ENCODE measurements at places on chromosomes 11 and 22.

DNA sequence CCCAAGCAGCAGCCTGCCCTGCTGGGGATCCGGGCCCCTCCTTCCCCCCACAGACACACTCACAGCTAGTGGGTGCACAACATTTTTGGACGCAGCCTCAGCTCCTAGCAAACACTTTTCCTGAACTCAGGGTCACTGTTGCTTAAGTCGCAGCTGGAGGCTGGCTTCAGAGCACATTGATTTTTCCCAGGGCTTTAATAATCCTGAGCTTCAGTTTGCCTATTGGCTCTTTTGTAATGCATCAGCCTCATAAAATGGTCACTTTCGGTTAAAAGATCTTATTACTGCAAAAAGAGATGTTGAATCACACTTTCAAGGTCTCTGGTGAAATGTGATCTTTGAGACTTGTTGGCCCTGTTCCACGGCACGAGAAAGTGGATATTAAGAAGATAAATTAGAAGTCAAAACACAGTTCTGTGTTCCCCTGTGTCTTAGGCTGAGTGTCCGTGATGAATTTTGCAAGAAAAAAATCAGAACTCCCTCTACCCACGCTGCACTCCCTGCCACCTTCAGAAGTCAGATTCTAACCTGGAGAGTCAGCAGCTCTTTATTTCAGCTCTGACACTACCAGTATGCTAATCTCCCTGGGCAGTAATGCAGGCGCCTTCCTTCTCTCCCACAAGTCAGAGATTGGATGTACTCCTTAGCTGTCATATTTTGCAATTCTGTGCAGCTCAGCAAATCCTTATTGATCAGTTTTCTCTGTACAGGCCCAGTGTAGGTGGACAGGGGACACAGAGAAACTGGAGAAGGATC is 158.2 kb upstream of the E2F8 start:
- no peak for DNase-seq

DNA sequence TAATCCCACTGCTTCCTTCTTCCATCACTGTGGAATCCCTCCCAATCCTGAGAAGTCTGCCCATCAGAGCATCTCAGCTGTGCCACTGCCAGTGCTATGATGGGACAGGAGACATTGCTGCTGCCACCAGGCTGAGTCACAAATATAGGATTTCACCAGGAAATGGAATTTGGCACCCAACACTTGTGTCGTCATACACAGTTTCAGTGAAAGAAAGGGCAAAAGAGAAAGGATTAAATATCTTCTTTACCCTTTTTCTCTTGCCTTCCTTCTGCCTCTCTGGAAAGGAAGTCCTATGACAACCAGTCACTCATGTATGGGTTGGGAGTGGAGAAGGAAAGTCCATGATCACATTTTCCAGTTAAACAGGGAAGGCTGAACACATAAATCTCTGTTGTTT is 133.4 kb downstream of the SPON1 start:
- no peak for DNase-seq

DNA sequence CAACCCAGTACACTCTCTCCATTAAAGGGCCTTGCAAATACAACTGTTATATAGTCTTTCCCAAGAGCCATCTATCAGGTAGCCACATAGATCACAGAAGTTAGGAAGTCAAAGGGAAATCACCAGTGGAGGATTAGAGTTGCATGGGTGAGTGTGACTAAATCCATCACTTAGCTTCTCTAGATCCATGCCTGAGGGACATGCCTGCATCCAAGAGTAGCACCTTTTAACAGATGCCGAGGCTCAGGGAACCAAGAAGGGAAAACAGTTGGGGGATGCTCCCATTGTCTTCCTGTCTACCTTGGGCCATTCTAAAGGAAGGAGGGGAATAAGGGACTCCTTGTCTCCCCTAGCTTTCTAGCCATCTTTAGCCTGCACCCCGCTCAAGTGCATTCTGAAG is 77.9 kb downstream of the XRRA1 start:
- no peak for DNase-seq

DNA sequence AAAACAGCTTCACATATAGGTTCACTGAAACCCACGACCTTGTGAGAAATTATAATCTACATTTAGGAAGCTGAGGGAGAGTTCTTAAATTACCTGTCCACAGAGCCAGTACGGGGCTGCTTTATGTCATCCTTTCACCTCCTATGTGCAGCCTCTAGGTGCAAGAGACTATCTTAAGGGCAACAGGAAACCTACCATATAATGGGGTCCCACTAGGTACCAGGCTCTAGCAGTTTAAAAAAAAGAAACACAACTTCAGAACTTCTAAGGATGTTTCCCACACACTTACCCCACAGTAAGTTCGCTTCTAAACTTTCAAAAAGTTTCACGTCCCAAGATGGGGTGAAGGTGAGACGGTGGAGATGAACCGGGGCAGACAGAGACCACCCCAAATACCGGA is 573 bp downstream of the STK33 start:
- DNase-seq: no peak

- DNase-seq: no peak
These were observed 2.9 kb downstream of the MYO7A start for GRCh38 chr11:77130763-77131513.

GRCh38 chr22:23752090-23752691 is 1.3 kb upstream of the ZNF70 start:
- no peak for DNase-seq

- no peak for DNase-seq
These were observed 90.4 kb downstream of the CWC15 start for GRCh38 chr11:94882931-94883330.

- no peak for DNase-seq
These were observed 13.7 kb downstream of the MFNG start for GRCh38 chr22:37472418-37473006.

GRCh38 chr11:110857892-110858546 is 145.8 kb upstream of the ARHGAP20 start:
- DNase-seq: no peak

DNA sequence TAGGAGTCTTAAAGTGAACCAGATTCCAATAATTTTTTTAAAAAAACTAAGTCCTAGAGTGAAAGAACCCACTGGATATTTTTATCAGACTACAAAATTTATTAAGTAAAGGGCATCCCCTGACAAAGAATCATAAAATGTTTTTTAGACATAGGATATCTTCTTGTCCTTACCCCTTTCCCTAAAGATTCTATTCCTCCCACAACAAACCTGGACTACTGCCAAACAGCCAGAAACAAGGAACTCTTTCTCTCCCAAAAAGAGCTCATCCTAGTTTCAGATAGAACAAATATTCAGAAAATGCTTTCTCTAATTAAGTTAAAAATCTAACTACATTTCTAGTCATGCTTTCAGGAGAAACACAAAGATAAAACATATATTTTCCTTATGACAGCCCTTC is 327.1 kb downstream of the FAM181B start:
- no peak for DNase-seq

- no peak for DNase-seq
These were observed 141.3 kb upstream of the DDI1 start for GRCh38 chr11:103895106-103895505.

- no peak for DNase-seq
These were observed 1.0 kb upstream of the ATG2A start for GRCh38 chr11:64918017-64918416.

DNA sequence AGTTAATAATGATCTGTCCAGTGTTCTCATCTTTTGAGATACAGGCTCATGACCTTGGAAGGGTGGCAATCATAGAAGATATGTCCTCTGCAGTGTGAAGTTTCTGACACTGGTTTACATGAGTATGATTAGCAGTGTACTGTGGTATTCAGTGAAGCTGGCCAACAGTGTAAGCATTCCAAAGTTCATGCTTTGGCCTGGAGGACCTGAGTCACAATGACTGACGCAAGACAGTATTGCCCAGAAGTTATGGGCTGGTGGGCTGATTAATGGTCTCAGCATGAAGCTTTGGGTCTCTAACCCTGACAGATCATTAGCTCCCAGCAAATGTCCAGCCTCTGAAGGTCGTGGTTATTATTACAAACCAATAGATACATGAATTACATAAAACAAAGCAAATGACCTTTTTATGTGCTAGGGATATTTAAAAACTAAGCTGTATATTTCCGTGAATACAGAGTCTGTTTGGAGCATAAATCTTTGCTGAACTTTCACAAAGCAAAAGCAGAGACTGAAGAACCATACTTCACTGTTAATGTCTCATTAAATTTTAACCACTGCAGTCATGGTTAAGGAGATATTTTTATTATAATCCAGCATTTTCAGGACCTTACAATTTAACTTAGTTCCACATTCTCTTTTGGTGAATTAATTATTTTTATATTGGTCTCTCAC is 28.3 kb upstream of the USP47 start:
- peak; percentile 92 for DNase-seq

DNA sequence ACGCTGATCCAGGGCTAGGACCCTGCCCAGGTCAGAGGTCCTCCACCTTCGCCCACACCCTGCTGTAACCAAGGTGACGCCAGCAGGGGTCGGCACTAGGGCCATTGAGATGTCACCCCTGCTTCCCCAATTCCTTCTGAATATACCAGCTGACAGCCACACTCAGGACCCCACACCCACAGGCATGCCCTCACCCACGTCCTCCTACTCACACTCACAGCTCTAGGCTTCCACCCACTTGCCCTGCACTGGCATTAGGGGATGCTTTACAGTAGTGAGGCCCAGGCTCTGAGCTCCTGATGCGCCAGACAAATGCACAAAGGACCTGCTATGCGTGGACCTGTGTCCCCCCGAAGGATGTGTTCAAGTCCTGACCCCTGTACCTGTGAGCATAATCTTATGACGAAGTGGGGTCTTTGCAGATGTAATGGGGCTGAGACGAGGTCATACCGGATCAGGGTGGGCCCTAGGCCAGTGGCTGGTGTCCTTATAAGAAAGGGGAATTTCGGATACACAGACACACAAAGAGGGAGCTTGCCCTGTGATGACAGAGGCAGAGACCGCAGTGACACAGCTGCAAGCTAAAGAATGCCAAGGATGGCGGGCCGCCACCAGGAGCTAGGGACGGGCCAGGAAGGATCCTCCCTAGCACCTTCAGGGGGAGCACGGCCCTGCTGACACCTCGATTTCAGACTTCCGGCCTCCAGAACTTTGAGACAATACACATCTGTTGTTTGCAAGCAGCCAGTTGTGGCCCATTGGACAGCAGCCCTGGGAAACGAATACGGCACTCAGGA is 11.2 kb downstream of the WNT11 start:
- no peak for DNase-seq

GRCh38 chr11:128809128-128809527 is 58.0 kb downstream of the KCNJ1 start:
- no peak for DNase-seq

DNA sequence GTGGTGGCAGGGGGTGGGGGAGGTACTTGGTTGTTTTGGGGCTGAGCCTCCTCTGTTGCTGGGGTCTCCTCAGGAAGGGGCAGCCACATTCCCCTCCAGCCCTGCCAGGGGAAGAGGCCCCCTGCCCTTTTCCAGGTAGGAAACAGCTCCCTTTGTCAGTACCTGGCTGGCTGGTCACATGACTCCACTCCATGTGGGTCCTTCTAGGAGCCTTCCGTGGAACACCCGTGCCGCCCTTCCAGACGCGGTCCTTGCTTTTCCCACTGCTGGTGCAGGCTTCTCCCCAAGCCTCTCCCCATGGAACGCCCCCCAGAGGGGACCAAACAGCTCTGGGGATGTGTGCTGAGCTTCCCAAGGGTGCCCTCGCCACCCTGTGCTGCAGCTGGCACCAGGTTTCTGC is 19.9 kb downstream of the IFT27 start:
- DNase-seq: no peak

- DNase-seq: no peak
These were observed 34.7 kb downstream of the PDE3B start for GRCh38 chr11:14678350-14678749.

GRCh38 chr22:38180841-38181452 is 683 bp downstream of the PLA2G6 start:
- no peak for DNase-seq

GRCh38 chr22:28983788-28984441 is 77.7 kb downstream of the C22orf31 start:
- DNase-seq: no peak

- no peak for DNase-seq
These were observed 36.8 kb upstream of the ADORA2A start for GRCh38 chr22:24390576-24390975.

- no peak for DNase-seq
These were observed 8.0 kb downstream of the SIK3 start for GRCh38 chr11:117090111-117090706.

GRCh38 chr11:23551706-23552105 is 691.4 kb upstream of the CCDC179 start:
- DNase-seq: no peak

DNA sequence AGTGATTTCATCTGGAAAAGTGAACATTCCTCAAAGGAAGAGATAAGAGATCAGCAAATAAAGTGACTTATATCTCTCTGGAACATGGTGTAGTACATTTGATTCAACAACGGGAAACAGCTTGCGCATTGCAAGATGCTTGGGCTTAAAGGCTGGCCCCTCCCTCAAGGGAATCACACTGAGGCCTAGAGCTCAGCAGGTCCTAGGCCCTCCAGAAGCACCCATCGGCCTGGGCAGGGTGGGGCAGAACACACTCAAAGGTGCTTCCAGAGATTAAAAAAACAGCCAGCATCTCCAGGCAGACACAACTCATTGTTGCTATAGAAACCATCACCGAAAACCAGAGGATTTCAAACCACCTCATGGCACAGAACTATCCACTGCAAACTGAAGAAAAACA is 69.0 kb upstream of the ARFGAP3 start:
- no peak for DNase-seq

DNA sequence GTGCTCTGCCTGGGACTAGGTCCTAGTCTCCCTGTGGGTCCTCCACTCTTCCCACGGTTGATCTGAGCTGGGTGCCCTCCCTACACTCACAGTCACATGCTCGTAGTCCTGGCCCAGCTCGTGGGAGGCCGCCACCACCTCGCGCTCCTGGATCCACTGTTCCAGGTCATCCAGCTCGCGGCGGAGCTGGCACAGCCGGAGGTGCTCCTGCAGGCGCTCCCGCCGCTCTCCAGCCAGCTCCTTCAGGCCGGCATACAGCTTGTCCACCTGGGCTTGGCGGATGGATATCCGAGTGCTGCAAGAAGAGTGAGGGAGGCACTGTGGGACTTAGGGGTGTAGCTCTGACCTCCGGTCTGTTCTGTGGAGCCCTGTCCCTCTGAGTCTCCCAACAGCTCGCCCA is 14.8 kb upstream of the RBM4B start:
- no peak for DNase-seq

DNA sequence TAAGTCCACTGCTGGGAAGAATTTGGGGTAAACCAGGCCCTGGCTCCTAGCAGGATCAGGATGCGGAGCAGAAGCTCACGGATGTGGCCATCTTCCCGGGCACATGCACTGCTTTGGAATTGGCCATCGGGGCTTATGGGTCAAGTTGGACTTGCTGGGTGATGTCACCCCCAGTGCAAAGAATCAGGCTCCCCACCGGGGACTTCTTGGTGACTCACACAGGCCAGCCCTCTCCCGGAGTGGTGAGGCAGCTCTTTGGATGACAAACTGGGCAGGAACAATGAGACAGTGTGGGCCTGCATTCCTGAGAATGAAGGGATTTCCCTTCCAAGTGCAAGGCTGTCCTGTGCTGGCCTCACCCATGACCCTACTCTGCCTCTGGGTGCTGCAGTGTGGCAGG is 128.8 kb upstream of the ANO1 start:
- DNase-seq: peak; percentile 90

DNA sequence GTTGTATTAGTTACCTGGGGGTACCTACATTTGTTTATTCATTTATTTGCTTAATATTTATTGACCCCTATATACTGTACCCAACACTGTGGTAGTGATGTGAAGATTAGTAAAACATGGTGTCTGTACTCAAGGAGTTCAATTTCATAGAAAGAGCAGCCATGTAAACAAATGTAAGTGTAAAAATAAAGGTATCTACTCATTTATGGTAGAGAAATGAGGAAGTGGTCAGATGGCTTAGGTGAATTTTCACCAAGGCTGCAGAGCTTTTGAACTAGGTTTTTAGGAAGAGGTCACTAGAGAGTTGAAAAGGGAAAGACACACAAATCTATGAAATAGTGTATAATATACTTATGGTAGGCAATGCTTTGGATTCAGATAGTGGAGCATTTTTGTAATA is 11.1 kb downstream of the CTR9 start:
- no peak for DNase-seq
